ENCODE measurements at places on chromosomes 7 and 10. TPM values are rescaled to one million over a fixed set of nuclear protein-coding genes. Genes with fewer than 3 reads are reported as not detected.

The CAV2 gene
- 188 TPM for total RNA-seq

The AZGP1 gene
- total RNA-seq = 1.0 TPM

The EEPD1 gene
- total RNA-seq = 2.1 TPM

The KMT2E gene
- total RNA-seq = 109 TPM

The NHLRC2 gene
- 11.6 TPM for total RNA-seq

The BCCIP gene
- total RNA-seq = 45.8 TPM

The SH2D4B gene
- total RNA-seq = under 0.01 TPM

The PLEKHS1 gene
- not detected for total RNA-seq

The PON1 gene
- total RNA-seq = not detected

The TSPAN33 gene
- total RNA-seq = 2.4 TPM

The CRPPA gene
- total RNA-seq = 0.34 TPM

The RHOBTB1 gene
- 9.2 TPM for total RNA-seq

The TDRD1 gene
- total RNA-seq = not detected

The WBP1L gene
- 26.3 TPM for total RNA-seq

The KRIT1 gene
- 59.9 TPM for total RNA-seq

The MYH16 gene
- 0.36 TPM for total RNA-seq

The AGR2 gene
- 11.5 TPM for total RNA-seq

The SPDYE2 gene
- not detected for total RNA-seq

The SCART1 gene
- 0.64 TPM for total RNA-seq

The ANXA8 gene
- 267 TPM for total RNA-seq

The PRSS37 gene
- total RNA-seq = not detected

The FGFBP3 gene
- 0.34 TPM for total RNA-seq

The ADAM12 gene
- total RNA-seq = 0.28 TPM

The SPACDR gene
- 0.34 TPM for total RNA-seq

The GIMAP1 gene
- not detected for total RNA-seq
